ENCODE measurements at places on chromosomes 2 and 18.

- no peak for DNase-seq
Measured at GRCh38 chr2:198490748-198491147, 686.4 kb downstream of the PLCL1 start.

DNA sequence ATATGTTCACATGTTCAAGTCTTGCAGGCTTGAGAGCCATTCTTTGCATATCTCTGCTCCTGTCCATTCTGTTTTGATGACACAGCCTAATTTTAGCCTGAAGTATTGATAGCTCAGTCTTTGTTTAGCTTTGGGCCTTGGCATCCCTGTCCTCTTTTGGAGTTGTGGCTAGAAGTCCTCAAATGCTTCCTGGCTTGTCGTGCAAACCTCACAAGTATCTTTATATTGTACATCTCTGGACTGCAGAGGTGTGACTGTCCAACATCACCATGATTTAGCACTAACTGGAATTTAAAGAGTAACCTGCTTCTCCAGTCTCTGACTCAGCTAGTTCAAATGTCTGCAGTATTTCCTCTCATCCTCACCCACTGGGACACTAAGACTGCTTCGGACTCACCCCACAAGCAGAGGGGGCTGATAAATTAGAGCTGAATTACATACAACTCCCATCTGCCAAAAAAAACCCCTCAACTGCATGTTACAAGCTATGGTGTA is 11.7 kb downstream of the PFN4 start:
- no peak for DNase-seq

GRCh38 chr18:38263066-38263465 is 697.5 kb upstream of the CELF4 start:
- no peak for DNase-seq

DNA sequence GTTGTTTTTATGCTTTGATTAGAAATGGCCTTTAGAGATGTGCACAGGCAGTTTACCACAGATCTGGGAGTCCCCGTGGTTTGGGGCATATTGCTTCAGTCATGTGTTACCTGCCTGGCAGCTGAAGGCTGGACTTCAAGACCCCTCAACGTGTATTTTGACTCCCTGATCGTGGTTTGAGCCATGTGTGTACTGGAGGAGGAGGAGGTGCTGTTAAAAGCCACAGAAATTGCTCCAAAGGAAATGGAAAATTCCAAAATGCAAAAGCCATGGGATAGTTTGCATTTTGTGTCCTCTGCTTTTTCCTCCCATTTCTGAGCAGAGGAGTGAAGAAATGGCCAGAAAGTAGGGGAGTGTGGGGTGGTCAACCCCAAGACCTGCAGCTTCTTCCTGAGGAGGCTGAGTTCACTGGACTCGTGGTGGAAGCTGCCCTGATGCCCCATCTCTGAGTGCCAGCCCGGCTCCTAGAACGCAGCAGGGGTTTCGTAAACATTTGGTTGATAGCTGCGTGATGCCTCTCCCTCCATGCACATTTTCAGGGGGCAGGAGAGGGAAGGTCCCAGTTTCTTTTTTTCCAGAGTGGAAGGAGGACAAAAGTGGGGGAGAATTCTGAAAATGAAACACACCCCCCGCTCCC is 45.7 kb downstream of the ITGB1BP1 start:
- no peak for DNase-seq

DNA sequence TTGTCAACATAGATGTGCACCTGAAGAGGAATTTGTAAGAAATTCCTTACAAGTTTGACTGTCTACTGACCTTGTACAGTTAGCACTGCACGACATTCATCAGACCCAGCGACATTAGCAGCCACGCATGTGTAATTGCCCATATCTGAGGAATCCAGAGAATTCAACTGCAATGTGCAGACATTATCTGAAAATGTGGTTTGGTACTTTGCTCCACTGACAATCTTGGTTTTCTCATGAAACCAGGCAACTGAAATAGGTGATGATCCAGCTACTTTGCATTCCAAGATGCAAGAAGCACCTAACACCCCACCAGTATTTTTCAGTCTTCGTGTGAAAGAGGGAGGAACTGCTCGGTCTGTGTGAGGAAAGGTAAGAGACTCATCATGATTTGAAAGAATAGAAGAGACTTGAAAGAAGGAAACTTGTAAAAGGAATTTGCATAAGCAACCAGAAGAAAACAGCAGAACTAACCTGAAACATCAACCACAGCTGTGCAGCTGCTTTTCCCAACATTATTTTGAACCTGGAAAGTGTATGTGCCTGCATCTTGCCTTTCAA is 83.4 kb downstream of the TTN start:
- DNase-seq, result peak; percentile 33

DNA sequence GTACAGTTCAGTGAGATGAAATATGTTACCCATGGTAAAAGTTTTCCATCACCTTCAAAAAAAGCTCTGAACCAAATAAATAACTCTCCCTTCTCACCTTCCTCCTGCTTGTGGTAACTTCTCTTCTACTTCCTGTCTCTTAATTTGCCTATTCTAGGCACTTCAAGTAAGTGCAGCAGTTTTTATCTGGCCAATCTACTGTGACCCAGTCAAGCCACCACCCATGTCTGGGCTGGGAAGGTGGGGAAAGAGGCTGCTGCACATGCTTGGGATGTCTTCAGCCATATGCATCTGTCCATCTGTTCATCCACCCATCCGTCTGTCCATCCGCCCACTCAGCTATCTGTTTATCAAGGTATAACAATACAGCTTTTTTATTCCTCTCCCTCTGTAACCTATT is 31.6 kb downstream of the ZNF532 start:
- DNase-seq, result no peak

- no peak for DNase-seq
Measured at GRCh38 chr2:76467326-76467725, 756.6 kb upstream of the GCFC2 start.

- no peak for DNase-seq
Measured at GRCh38 chr2:151083856-151084795, 177.5 kb downstream of the RBM43 start.

DNA sequence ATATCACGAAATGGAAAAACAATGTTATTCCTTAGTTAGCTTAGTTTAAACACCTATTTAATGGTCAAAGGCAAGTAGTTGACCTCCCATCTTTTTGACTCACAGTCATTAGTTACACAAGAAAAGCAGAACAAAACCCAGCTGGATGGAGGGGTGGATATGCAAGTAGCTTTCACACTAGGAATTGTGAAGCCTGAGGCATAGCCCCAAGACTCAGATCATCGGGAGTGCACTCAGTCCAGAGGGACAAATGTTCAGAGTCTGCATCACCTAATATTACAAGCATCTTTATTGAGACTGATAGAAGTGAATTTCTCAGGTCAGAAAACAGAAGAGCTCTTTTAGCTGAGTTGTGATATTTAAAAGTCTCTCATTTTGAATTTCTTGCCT is 15.5 kb upstream of the CPS1 start:
- DNase-seq, result no peak

GRCh38 chr18:69982417-69982816 is 34.7 kb upstream of the CD226 start:
- no peak for DNase-seq

- no peak for DNase-seq
Measured at GRCh38 chr2:24237313-24237712, 62.5 kb downstream of the FAM228A start.

- no peak for DNase-seq
Measured at GRCh38 chr2:1432726-1433125, 19.5 kb downstream of the TPO start.

DNA sequence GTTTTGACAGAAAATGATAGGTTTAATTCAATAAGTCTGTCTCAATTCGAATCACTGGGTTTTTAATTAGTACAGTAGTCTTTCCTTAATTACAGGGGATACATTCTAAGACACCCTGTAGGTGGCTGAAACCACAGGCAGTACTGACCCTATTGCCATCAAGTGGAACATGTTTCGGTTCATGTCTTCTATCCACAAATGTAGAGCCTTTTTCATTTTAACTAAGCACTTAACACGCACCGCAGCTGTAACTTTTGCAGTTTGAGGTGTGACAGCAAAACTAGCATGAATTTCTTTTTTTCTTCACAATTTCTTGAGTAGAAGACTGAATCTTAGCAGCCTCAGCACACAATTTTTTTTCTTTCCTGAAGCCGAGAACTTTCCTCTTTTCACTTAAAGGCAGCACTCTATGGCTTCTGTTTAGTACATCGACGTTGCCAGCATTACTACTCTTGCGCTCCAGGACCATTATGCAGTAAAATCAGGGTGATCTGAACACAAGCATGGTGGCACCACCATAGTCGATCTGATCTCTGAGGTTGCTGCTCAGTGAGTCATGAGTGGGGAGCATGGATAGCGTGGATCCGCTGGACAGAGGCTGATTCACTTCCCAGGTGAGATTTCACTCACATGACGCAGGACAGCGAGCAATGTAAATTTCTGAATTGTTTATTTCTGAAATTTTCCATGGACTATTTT is 805.1 kb downstream of the RNF144A start:
- no peak for DNase-seq

DNA sequence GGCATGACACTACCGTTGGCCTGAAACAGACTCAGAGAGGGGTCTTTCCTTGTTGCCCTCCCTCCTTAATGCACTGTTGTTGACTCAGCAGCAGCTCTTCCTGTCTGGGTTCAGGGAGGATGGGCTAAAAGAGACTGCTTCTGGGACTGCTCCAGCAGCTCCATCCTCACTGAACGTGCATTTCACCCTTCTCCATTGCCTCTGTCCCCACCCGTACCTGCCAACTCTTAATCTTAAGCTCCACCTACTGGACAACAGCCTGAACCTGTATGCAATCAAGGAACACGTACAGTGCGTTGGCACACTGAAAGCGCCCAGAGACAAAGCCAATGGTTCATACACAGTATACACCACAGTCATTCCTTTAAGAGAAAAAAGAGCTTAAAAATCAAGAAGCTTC is 230.8 kb upstream of the RAB6C start:
- no peak for DNase-seq

DNA sequence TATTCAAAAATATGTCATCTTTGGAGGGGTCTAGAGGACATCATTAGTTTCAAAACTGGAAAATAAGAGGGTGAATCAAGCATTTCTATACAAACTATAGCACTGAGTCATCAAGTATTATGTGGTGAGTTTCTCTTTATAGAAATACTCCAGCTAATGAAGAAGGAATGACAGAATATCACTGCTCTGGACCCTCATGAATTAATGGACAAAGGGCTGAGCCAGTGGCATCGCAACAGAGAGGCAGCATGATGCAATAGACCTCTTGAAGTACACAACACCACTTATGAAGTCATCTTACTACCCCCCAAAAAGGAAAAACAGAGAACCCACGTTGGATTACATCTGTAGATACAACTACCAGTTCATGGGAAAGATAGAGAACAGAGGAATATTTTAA is 27.4 kb upstream of the EIF2AK3 start:
- no peak for DNase-seq

- DNase-seq, result no peak
Measured at GRCh38 chr2:46561731-46562450, 82.5 kb downstream of the TMEM247 start.

DNA sequence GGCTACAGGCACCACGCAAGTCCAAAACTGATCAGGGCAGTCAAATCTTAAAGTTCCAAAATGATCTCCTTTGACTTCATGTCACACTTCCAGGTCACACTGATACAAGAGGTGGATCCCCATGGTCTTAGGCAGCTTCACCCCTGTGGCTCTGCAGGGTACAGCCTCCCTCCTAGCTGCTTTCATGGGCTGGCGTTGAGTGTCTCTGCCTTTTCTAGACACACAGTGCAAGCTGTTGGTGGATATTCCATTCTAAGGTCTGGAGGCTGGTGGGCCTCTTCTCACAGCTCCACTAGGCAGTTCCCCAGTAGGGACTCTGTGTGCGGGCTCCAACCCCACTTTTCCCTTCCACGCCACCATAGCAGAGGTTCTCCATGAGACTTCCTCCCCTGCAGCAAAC is 838.2 kb upstream of the CHAC2 start:
- no peak for DNase-seq

GRCh38 chr2:209451209-209451834 is 27.5 kb downstream of the MAP2 start:
- no peak for DNase-seq

- DNase-seq, result no peak
Measured at GRCh38 chr2:197033222-197033621, 106.7 kb upstream of the PGAP1 start.

- DNase-seq, result peak; percentile 30
Measured at GRCh38 chr2:25340181-25340921, 1.4 kb downstream of the DNMT3A start.

GRCh38 chr2:168633200-168633599 is 169.2 kb upstream of the NOSTRIN start:
- no peak for DNase-seq

DNA sequence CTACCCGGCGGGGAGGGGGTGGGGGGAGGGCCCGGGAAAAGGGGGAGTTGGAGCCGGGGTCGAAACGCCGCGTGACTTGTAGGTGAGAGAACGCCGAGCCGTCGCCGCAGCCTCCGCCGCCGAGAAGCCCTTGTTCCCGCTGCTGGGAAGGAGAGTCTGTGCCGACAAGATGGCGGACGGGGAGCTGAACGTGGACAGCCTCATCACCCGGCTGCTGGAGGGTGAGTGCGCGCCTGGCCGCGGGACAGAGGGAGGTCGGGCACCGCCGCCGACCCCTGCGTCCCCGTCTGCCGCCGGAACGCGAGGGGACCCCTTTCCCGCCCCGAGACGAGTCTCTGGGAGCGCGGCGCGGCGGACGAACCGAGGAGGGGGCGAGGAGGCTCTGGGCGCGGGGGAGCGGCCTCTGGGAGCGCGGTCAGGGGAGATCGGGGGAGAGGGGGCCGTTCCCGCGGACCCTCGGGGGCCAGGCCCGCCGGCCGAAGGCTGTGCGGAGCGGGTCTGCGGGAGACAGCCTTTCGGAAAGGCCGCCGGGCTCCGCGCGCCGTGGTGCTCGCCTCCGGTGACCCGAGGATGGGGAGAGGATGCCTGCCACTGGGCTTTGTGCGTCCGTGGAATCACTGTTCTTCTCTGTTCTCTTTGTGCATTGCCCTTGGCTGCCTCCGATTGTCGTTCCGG is 463 bp downstream of the PPP1CB start:
- peak; percentile 43 for DNase-seq

GRCh38 chr2:68857202-68857845 is 13.9 kb downstream of the BMP10 start:
- no peak for DNase-seq

GRCh38 chr2:100453853-100454252 is 16.4 kb upstream of the NMS start:
- no peak for DNase-seq
